ENCODE measurements at places on chromosomes 7 and 10.

DNA sequence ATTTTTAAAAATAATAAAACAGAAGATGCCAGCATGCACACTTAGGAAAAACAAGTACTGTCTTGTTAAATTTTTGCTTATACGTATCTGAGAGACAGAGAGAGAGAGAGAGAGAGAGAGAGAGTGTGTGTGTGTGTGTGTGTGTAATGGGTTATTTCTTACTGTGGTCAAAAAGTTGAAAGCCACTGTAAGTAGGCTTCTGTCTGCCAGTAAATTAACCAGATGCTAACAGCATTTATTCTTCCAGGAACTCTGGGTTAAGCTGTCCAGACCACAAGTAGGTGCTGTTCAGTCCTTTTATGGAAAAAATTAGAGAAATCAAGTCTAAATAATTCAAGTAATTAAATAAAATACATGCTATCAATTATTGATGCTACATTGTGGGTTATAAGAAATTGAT is 39.7 kb downstream of the RNF32 start:
- DNase-seq: no peak

DNA sequence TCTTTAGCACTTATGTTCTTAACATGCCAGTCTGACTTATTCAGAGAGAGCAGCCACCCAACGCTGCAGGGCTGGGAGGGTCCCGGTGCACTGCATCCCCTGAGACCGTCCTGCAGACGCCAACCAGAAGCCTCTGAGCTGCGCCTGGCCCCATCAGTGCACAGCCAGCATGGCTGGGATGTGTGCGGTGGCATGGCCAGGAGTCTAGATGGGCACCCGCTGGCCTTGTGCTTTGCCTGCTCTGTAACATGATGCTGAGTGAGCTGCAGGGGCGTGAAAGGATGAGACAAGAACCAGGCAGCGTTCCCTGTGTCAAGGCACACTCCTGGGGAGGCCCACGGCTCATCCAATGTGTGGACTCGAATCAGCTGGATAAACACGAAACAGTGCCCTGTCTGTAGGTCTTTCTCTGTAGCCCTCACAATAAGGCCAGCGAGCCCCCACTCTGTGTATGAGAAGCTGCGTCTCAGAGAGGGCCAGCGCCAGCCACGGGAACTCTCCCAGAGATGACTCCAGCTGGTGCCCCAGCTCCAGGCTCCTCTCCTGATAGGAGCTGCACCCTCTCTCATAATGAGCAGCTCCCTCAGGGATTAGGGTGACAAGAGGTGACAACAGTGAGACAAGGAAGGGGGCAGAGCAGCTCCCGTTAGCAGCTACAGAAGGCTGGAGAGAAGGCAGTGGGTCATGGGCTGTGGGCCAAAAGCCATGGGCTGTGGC is 96.8 kb downstream of the TNS3 start:
- DNase-seq: no peak

DNA sequence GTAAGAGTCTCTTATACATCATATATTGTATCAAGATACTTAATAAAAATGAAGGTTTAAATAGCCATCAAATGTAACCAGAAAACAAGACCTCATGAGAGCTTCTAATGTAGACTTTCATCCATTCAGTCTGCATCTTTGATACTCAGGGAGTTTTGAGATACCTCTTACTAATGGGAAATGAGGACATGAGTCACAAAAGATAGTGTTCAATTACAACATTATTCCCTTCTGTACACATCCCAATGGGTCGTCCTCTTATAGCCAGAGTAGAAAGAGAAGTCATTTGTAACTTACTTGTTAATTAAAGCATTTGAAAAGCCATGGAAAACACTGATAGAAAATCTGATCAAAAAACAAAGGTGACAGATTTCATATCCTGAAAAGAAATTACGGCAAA is 19.4 kb downstream of the SHTN1 start:
- no peak for DNase-seq

- DNase-seq: no peak
These were observed 51.3 kb downstream of the TSPAN12 start for GRCh38 chr7:120806669-120807068.

- no peak for DNase-seq
These were observed 11.8 kb downstream of the EMX2 start for GRCh38 chr10:117554241-117554814.

GRCh38 chr10:77406764-77407430 is 230.7 kb downstream of the KCNMA1 start:
- no peak for DNase-seq

GRCh38 chr7:100016215-100016901 is 962 bp downstream of the ZKSCAN1 start:
- DNase-seq: no peak

DNA sequence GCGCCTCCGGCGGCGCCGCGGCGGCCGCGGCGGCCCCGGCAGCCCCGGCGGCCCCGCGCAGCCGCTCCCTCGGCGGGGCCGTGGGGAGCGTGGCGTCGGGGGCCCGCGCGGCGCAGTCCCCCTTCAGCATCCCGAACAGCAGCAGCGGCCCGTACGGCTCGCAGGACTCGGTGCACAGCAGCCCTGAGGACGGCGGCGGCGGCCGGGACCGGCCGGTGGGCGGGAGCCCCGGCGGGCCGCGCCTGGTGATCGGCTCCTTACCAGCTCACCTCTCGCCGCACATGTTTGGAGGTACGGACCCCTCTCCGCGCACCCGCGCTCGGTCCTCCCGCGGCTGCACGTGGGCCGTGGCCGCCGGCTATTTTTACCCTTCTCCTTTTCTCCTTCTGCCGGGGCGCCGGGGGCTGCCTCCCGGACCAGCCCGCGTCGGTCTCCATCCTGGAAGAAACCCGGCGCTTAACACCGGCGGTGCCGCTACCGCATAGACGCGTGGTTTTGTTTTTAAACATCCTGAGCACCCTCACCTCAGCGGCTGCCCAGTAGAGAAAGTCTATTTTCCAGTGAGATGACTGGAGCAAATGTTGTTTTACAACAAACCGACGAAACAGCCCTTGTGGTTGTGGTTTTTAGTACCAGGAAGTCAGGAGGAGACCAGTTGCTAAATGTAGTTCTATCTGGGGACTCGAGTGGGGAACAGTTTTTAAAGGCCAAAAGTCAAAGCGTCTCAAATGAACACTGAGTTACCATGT is 1.3 kb downstream of the ZNRF2 start:
- peak; percentile 49 for DNase-seq

GRCh38 chr7:108222236-108222892 is 92.2 kb upstream of the LAMB4 start:
- no peak for DNase-seq

DNA sequence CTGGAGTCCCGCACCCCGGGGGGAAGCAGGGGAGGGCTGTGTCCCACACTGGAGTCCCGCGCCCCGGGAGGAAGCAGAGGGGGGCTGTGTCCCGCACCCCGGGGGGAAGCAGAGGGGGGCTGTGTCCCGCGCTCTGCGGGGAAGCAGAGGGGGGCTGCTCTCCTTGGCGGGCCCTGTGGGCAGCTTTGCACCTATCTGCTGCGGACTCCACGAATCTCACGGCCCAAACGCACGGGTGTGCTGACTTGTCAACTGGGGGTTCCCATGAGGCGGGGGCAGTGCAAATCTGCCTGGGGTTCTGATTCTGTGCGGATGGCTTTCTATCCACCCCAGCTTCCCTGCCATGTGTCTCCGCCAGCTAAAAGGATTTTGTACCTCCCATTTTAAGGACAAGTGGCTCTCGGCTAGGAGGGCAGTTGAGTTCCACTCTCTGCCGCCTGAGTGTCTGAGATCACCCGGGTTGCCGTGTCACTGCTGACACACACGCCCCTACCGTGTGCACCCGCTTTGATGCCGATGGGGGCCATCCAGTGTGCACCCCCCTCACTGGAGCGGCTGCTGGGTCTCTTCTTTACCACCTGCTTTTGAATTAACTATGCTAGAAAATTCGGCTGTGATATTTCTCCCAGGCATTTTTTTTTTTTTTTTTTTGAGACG is 20.5 kb downstream of the GPER1 start:
- no peak for DNase-seq

DNA sequence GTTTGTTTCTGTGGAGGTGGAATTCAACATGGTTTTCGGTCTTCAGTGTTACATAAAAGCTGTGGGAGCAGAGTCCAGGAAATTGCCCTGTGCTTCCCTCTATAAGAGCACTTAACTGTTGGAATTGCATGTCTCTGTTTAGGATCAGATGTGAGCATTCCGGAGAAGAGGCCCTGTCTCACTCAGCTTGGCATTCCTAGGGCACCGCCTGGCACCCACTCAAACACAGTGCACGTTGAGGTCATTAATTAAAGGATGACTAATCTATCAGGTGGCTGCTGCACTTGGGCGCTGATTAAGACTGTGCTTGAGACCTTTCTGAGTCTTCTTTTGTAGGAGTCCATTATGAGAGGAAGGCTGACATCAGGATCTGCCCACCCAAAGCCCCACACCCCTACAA is 82.8 kb upstream of the VIPR2 start:
- no peak for DNase-seq

- DNase-seq: no peak
These were observed 197.6 kb downstream of the DIP2C start for GRCh38 chr10:491667-492424.

DNA sequence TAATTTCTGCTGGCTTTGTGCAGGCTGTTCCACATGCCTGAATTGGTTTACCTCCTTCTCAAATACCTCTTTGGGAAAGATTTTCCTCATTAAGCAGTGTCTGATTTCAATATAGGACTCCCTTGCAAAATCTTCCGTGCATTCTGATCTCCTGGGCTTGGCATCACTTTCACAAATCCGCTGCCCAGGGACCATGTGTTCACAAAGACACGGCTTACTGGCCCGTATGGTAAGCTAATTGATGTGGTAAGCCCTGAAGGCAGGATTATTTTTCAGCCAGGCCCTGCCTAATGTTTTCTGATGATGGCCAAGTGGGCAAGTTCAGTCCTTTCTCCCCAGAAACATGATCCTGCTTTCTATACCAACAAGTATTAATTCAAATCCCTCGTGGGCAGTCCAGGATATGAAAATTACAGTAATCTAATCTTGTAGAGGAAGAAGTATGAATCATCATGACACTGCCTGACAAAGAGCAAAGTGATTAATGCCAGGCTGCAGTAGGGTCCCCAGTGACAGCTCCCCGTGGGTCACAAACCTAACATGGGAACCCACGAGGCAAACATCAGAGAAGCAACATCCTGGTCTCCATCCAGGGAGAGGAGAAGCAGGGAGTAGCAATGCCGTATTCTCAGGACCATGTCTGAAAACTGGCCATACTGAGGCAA is 11.6 kb upstream of the SVIL start:
- no peak for DNase-seq

GRCh38 chr7:143269251-143269650 is 6.0 kb downstream of the GSTK1 start:
- no peak for DNase-seq

- DNase-seq: no peak
These were observed 187.9 kb upstream of the KMT2E start for GRCh38 chr7:104826135-104826534.

DNA sequence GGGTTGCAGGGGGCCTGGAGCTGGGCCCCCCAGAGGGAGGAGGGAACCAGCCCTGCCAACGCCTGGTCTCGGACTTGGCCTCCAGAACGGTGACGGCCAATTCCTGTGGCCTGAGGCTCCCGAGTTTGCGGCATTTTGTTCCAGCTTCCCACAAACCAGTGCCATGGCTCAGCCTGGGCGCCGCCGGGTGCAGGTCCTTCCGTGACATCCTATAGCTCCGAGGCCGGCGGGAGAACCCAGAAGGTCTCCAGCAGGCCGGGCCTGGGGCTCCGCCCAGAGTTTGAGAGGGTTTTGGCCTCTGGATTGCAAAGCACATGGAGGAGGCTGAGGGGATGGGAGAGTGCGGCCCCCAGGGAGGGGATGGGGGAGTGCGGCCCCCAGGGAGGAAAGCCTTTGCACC is 92.6 kb downstream of the UNCX start:
- DNase-seq: no peak

- no peak for DNase-seq
These were observed 1.6 kb upstream of the COL13A1 start for GRCh38 chr10:69800109-69800508.

DNA sequence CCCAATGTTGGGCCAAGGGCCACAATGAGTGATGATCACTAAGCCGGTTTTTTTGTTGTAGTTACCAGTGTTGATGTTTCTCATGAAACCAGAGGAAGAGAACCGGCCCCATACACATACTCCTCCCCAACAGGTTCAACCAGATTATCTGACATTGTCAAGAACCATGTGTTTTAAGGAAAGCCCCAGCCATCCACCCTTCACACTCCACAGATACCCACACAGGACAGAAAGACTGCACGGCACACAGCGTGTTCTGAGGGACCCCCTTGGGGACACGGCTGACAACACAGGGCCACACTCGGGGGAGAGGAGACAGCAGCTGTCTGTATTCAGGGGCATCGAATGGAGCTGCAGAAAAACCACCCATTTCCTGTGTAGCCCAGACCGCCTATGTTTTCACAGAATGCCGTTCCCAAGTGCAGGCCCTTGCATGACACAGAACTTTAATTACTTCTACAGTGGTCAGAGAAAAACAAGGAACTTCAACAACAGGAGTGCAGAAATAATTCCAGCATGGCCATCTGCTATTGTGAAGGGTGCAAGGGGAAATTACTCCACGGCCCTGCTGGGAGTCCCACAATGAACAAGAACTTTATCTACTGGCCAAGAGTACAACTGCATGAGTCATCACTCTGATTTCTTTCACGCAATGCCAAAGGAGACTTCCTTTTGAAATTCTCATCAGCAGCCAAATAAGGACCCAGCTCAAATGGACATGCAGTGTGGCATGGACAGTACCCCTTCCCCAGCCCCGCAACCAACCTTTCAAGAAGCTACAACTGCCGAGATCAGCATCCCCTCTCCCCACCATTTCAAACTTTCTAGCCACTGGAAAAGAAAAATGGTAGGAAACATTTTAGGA is 2.3 kb downstream of the KLF6 start:
- no peak for DNase-seq

DNA sequence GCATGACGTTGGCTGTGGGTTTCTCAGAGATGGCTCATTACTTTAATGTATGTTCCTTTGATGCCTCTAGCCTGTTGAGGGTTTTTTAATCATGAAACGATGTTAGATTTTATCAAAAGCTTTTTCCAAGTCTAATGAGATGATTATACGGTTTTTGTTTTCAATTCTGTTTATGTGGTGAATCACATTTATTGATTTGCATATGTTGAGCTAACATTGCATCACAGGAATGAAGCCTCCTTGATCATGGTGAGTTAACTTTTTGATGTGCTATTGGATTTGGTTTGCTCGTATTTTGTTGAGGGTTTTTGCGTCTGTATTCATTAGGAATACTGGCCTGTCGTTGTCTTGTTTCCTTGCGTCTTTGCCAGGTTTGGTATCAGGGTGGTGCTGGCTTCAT is 52.3 kb upstream of the PTPN12 start:
- DNase-seq: no peak

GRCh38 chr7:153422291-153423209 is 629.6 kb upstream of the DPP6 start:
- DNase-seq: no peak

- no peak for DNase-seq
These were observed 119.6 kb upstream of the AFAP1L2 start for GRCh38 chr10:114523876-114524275.

GRCh38 chr10:129870961-129871621 is 93.0 kb downstream of the EBF3 start:
- DNase-seq: no peak

All from activated CD4-positive, alpha-beta T cell treated with anti-CD3 and anti-CD28 coated beads, Interleukin-2, amount 50 U/mL, for 24 hours (primary cell).